ENCODE measurements at places on chromosomes 5 and 9.

DNA sequence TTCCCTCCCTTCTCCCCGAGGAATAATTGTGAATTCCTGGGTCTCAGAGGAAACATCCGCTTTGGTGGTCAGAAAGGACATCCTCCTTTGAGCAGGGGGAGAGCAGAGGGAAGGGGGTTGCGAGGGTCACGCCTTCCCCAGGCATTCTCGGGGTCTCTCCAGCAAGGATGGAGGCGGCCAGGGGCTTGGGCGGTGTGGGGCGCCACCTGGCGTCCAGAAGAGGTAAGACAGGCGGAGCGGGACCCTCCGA, 129.1 kb downstream of the KCNIP1 start:
- DNase-seq = peak; percentile 38

- no peak for DNase-seq
Observed at GRCh38 chr5:139486201-139486600, 3.6 kb upstream of the STING1 start.

DNA sequence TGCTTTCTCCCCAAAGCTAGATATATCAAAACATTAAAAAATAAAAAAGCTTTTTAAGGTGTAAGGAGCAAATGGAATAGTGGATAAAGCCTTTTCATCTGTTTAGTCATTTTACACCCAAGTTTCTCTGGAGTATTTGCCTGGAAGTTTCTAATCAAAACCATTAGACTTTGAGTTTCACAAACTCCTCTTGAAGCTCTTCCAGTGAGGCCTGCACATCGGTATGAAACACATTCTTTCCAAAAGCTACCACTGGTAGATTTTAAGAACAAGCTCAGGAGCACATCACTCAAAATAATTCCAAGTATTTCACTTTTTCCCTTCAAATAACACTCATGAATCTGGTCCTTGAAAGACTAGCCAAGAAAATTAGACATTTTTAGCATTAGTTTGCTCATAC, 5.7 kb downstream of the TRIM52 start:
- no peak for DNase-seq

DNA sequence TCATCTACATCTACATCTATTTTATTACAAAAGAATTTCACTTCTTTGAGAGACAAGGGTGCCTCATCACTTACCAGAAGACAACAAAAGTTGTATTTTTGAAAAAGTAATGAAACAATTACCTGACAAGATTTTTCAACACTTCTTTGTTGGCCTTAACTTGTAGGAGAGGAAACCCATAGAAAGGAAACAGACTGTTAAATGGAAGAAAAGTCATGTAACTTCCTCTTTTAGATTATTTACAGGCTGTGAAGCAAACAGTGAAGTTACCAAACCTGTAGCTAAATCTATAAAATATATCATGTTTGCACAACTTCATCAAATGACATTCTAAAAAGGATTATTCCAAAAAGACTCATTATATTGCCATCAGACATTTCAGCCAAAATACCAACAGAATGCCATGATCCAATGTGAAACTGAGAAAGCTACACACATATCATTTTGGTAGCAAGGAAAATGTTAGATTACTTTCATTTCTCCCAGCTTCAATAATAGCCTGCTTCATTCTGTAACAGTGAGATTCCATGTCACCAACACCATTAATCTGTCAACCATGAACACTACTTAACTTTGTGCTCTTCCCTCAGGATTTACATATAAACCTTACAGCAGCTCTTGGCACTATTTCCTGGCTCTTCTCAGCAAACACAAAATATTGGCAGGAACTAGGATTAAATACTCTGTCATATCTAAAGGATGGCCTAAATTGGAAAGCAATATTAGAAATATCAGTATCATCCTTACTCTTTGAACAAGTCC, 122.5 kb downstream of the MCTP1 start:
- DNase-seq = no peak

GRCh38 chr9:129176701-129177442, 1.2 kb downstream of the IER5L start:
- DNase-seq = no peak

GRCh38 chr5:56088431-56088949, 93.7 kb upstream of the IL6ST start:
- no peak for DNase-seq

- no peak for DNase-seq
Observed at GRCh38 chr5:118552146-118552545, 436.2 kb downstream of the DTWD2 start.

DNA sequence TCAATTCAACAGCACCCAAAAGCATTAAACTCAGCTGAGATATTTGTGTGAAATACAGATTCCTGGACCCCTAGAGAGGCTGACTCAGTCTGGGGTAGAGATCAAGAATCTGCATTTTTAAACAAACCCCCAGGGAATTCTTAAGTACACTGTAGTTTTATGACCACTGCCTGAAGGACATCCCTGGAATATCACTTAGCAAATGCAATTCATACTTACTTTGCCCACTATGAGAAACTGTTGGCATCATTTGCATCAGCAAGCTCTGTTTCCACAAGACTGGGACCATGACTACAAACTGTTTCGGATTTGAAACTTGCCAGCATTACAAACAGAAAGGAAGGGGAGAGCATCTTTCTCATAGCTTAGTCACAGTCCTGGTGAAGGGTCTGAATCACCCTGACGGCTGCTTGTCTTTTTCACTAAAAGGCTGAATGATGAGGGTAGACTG, 63.7 kb downstream of the MLLT3 start:
- no peak for DNase-seq

GRCh38 chr9:80125731-80126264, 554.0 kb downstream of the TLE4 start:
- no peak for DNase-seq

DNA sequence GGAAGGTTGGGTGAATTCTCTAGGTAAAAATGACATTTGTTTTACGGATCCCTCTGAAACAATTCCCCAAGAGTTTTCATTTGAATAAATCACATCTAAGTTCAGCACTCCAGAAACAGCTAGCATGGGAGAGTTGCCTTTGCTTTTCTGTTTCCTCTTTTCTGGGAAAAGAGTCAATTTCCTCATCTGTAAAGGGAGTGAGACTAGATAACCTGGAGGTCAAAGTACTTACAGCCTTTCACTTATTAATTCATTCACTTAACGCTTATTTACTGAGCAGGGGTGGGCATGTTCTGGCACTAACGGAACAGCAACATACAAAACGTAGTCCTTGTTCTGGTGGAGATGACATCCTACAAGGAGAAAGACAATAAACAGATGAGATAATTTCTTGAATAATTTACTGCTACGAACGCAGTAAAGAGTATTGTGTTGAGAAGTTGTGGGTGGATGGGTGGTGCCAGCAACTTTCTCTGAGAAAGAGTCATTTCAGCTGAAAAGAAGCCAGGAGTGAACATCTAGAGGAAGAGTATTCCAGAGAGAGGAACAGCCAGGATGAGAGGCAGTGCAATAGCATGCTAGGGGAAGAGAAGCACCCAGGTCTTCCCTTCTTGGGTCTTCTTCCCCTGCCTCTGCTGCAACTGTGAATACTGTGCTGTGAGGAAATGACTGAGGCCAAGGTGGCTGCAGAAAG, 335.6 kb downstream of the ZSWIM6 start:
- no peak for DNase-seq

GRCh38 chr9:27632254-27632653, 59.0 kb upstream of the C9orf72 start:
- DNase-seq = no peak

Data from CD4-positive, alpha-beta T cell treated with Interleukin-21 for 1 hour (primary cell).